ENCODE measurements at places on chromosomes 3 and 15. TPM values are rescaled to one million over a fixed set of nuclear protein-coding genes. Genes with fewer than 3 reads are reported as not detected.
A peak's percentile ranks its signal among the peaks of the same experiment; 100 is the strongest.

The KBTBD13 gene
- total RNA-seq, result 0.09 TPM

The CHAC1 gene
- total RNA-seq, result 2.6 TPM

The AADACL2 gene
- total RNA-seq, result not detected

The GOLGA8R gene
- total RNA-seq, result 2.5 TPM

The PPM1M gene
- total RNA-seq, result 3.9 TPM

The IL12A gene
- total RNA-seq, result 2.3 TPM

The LARP6 gene
- total RNA-seq, result 0.55 TPM

The CD200 gene
- total RNA-seq, result 3.9 TPM

The ANKDD1A gene
- total RNA-seq, result 1.4 TPM

The ZPLD1 gene
- total RNA-seq, result not detected

The SLC2A2 gene
- total RNA-seq, result not detected

- DNase-seq, result no peak
These were observed at the start of gene PROK2 for GRCh38 chr3:71784914-71785531. Gene PROK2, minus strand, starts transcription at chr3:71785148. Its CDS starts 96 bp downstream, at chr3:71785052.

- no peak for DNase-seq
These were observed 75.1 kb upstream of the GUCA1C start for GRCh38 chr3:109028753-109029152.

DNA sequence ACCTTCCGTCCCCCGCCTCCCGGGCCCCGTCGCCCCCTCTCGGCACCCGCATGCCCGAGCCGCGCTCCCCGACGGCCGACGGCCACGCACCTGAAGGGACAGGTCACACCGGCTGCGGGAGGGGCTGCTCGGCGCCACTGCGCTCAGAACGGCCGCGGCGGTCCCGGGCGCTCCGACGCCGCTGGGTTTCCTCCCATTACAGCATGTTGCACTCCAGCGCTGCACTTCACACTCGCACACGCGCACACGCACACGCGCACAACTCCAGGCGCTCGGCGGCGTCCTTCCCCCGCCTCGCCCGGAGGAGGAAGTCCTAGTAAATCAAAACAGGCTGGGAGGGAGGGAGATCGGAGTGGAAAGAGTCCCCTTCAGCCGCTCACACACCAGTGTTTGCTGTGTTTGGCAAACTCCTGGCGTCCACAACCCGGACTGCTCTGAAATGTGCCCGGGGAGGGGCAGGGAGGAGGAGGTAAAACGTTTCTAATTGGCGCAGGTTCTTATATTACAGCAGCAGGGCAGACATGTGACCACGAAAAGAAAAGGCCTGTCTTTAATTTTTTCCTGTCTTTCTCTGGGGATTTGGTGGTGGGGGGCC lies 76.7 kb upstream of the VGLL4 start:
- DNase-seq, result peak; percentile 82

DNA sequence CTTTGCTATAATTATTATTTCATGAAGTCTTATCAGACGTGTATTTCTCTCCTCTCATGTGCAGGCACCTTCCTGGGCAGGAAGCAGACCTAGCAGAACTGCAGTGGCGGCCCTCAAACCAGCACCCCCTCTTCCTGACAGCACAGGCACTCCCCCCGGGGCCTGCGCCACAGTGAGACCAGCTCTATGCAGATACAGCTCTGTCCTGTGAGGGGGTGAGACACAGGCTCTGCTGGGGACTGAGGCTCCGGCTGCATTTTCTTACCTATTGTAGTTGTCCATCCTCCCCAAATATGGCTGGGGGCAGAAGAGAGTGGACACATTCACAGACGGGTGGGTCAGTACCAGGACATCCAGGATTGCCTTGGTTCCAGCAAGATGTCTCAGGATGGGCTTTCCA lies 5.0 kb downstream of the CISH start:
- DNase-seq, result no peak

- no peak for DNase-seq
These were observed 25.5 kb downstream of the EIF2AK4 start for GRCh38 chr15:39959411-39959810.

- no peak for DNase-seq
These were observed 59.8 kb upstream of the BOC start for GRCh38 chr3:113151461-113152031.

DNA sequence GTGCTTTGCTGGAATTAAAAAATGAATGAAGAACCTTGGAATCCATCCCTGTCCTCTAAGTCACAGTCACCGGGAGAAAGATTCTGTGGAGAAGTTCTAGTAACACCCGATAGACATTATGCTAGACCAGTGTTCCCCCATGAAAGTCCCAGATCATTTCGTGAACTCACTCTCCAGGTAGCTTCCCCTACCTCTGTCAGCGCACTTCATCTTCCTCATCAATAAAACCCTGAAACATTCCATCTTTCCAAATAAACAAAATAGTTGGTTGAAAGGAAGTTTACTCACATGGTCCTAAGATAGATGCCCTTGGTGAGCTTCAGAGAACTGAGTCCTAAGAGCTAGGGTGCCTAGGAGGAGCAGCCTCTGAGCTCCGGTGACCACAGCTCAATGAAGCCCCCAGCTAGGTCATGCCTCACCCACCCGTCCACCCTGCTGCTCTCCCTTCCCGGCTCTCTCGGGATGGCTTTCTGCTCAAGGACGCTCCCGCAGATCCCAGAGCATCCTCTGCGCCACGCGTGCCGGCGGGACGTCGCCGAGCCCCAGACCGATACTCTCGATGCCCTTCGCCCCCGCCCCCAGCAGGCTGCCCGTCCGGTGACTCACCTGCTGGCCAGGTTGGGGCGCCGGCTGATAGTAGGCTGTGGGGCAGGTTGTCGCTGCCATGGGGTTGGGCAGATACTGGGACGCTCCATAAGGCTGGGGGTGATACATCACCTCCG lies 776 bp downstream of the VGLL3 start:
- DNase-seq, result peak; percentile 50

DNA sequence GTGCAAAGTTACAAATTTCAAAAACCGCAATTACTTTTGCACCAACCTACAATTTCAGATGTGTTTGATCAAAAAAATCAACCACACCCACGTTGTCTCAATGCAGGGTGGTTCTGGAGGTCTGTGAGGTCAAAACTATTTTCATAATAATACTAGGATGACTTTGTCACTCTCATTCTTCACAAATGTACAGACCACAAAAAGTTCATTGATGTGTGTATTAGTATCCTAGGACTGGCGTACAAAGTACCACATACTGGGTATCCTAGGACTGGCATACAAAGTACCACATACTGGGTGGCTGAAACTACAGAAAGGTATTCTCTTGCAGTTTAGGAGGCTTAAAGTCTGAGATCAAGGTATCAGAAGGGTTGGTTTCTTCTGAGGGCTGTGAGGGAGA lies 13.0 kb downstream of the SUCLG2 start:
- DNase-seq, result no peak

GRCh38 chr3:168083906-168084305 lies 11.8 kb downstream of the GOLIM4 start:
- DNase-seq, result no peak

GRCh38 chr3:46183330-46183729 lies 24.8 kb downstream of the CCR1 start:
- no peak for DNase-seq

- DNase-seq, result no peak
These were observed 562.6 kb downstream of the ZNF385D start for GRCh38 chr3:21188459-21188858.

- DNase-seq, result no peak
These were observed 311.4 kb downstream of the UNC13C start for GRCh38 chr15:54289590-54290136.

DNA sequence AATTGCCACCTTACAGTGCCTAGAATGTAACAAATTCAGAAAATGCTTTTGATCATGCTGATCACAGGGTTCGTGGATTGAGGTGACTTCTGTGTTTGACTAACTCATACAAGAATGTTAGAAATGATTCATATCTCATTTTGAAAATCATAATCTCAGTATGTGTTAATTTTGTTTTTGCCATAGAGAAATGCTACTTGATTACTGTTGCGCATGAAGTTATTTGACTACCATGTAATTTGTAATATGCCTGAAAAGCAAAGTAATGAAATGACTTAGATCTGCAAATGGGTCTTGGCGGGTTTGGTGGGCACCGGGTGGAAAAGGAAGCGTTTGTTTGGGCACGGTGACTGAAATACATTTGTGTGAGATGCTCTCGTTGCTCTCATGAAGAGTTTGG lies 173.6 kb upstream of the BHLHE40 start:
- no peak for DNase-seq

DNA sequence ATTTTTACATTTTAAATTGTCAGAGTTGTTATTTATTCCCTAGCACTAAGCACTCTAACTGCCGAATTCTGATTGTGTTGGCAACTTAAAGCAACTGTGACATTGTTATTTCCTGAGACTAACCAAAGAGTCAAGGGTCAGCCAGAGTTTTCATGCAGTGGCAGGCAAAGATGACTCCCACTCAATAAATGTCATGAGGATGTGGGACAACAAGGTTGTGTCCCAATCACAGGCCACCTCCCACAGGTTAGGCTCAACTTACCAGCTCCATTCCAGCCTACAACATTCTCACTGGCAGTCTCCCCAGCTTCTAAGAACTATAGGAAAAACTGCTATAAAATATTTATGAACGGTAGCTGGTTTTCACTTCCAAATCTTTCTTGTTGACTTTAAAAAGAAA lies 80.1 kb downstream of the RSL24D1 start:
- no peak for DNase-seq

DNA sequence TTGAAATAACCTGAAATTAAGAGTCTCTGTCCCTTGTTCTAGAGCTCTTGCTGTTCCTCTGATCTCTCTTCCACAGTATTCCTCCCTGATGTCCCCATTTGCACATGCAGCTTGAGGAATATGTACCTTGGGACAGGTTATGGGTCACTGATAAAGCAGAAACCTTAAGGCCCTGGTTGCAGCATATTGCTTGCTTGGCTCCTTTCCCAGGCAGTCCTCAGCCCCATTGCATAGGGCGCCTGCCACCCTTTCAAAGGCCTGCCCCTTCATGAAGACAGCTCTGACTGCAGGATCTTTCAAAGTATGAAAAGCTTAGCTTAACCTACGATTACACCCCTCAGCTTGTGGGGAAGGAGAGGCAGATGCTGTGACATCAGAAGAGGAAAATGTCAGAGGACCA lies 51.6 kb downstream of the WDR76 start:
- DNase-seq, result no peak

GRCh38 chr3:197674741-197675562 lies 61.8 kb downstream of the RUBCN start:
- DNase-seq, result no peak

DNA sequence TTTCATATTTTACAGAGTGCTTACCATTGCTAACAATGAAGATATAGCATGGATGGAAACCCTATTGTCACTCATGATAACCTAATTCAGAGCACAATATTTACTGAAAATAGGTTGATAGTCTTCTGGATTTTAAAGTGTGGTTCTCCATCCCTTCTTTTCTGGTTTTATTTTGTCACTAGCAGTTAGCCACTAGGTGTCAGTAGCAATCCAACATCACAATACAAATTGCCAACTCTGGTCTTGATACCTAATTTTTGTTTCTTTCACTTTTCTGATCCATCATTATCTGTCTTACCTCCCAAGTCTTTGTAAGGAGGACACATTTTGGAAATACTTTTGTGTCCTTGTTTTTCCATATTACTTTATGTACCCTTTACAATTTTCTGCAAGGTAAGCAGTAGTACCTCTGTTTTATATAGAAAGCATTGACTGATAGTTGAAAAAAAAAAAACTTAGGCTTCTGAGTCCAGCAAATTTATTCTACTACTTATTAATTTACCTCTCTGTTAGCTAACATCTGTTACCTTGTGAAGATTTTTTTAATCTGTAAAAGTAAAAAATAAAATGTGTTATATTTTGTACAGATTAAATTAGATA lies 28.3 kb upstream of the CRYBG3 start:
- DNase-seq, result no peak

DNA sequence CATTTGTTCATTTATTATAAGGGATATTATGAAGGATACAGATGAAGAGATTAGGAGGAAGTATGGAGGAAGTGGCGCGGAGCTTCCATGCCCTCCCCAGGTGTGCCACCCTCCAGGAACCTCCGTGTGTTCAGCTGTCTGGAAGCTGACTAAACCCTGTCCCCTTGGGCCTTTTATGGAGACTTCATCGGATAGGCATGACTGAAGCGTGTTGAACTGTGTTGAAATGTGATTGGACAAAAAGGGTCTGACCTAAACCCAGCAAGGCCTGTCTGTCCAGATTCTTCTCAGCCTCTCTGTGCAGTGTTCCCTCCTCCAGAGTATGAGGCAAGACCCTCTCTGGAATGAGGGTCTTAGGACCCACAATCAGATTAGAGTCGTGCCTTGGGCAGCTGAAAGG lies 31.7 kb downstream of the HACD3 start:
- DNase-seq, result no peak

GRCh38 chr3:121800906-121801305 lies 34.0 kb downstream of the IQCB1 start:
- no peak for DNase-seq

- DNase-seq, result no peak
These were observed 20.3 kb upstream of the ABTB1 start for GRCh38 chr3:127652246-127652995.
